ENCODE measurements at places on chromosomes 2 and 18.

- DNase-seq, result no peak
Observed at GRCh38 chr2:69703189-69703588, 38.7 kb upstream of the ANXA4 start.

DNA sequence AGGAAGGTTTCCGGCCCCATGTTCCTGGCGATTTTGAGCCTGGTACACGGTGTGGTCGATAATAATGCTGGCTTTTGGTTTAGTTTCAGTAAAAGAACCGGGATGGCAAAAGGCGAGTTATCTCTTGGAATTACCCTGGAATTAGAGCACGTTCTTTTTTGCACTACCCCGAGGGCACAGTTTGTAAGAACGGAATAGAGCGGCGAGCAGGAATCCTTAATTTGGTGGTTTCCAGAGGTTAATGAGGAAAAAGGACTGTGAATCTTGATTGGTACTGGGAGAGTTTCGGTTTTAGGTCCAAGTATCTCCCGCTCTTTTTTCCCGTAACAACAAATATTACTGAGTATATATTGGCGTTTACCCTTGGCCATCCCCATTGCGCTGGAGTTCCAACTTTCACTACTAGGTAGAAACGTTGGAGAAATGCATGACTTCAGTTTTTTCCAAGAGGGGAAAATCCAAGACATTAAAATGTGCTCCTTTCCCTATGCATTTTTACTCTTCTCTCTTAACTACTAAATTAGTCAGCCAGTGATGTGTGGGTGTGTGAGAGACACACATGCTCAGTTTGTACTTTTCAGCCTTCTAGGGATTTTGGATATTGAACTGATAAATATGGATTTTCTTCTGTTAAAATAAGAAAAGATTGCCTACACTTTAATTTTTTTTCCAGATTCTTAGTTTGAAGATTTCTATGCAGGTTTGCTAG is 160.8 kb downstream of the AGPS start:
- DNase-seq, result no peak

DNA sequence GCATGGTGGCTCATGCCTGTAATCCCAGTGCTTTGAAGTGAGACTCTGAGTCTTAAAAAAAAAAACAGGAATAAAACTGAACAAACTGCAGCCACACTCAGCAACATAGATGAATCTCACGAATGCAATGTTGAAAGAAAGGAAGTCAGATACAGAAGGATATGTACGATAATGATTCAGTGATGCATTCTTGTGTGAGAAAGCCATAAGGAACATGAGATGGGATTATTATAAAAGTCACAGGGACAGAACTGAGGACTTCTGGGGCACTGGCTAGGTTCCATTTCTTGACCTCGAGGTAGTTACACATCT is 56.9 kb upstream of the SMAD2 start:
- no peak for DNase-seq

GRCh38 chr2:144522897-144523595 is 3.1 kb upstream of the ZEB2 start:
- no peak for DNase-seq

DNA sequence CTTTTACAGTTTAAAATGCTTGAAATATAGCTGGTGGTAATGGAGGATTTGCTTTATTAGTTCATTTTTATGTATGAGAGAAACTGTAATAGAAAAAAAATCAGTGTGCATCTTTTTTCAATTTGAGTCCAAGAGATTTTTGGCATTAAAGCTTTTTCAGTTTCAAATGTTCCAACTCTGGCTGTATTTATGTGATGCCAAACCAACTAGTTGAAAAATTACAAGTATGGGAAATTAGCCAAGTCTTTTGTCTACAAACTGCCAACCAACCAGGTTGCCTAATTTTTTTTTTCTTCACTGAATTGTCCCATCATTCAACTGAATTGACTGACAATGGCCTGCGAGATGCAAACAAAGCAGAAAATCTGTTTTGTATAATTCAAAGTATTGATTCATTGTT is 95.7 kb downstream of the ICOS start:
- DNase-seq, result no peak

GRCh38 chr2:71736986-71737385 is 283.6 kb downstream of the DYSF start:
- DNase-seq, result no peak

DNA sequence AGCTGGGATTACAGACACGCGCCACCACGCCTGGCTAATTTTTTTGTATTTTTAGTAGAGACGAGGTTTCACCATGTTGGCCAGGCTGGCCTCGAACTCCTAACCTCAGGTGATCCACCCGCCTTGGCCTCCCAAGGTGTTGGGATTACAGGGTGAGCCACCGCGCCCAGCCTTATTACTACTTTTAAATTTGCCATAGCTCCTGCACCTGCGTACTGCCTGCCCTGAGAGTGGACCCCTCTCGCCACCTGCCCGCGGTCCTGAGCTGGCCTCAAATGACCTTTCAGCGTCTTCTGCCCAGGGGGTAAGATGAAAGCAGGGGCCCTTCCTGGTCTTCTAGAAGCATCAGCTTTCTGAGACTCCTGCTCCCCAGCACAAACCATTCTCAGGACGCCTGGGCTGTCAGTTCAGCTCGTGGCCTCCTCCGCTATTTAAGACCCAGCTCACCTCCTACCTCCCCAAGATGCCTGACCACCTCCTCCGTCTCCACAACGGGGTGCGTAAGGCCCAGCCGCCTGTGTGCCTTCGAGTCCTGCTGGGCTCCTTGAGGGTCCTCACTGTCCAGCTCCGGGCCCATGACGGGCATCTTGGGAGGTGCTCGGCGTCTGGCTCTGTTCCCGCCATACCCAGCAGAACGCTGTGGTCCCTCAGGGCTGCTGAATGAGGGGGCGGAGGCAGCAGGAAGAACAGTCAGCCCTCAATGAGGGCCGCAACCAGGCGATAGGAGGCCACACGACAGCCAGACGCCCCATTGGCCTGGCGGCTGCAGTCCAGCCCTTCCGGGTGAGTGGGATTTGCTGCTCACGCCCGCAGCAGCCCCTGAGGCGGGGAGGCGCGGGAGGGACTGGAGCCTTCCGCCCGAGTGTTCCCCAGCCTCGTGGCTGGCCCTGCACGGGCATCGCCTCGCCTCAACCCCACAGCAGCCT is 266.6 kb downstream of the TFCP2L1 start:
- DNase-seq, result peak; percentile 51

GRCh38 chr18:76255070-76255683 is 239.9 kb downstream of the ZNF516 start:
- DNase-seq, result no peak

DNA sequence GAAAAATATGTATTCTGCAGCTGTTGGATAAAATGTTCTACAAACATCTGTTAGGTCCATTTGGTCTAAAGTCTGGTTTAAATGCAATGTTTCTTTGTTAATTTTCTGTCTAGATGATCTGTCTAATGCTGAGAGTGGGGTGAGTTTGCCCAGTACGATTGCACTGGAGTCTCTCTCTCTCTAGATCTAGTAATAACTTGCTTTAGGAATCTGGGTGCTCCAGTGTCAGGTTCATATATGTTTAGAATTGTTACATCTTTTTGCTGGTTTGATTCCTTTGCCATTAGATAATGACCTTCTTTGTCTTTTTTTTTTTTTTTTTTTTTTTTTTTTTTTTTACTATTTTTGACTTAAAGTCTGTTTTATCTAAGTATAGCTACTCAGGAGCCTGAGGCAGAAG is 10.4 kb downstream of the GCC2 start:
- DNase-seq, result no peak

DNA sequence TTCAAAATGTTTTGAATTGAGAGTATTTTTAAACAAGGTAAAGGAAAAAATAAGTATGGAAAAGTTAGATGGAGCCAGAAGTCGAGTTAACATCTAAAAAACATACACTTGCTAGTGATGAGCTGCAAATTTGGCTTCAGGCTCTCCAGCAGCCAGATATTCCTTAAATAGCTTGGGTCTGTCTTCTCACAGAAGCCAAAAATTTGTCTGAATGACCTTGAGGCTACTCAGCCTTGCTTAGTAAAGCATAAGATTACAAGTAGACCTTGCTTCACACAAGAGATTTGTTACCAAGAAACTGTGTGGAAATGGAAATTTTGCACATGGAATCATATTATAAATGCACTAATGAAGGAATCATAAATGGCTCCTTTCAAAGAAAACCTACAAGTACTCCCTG is 40.8 kb upstream of the GRB14 start:
- no peak for DNase-seq

DNA sequence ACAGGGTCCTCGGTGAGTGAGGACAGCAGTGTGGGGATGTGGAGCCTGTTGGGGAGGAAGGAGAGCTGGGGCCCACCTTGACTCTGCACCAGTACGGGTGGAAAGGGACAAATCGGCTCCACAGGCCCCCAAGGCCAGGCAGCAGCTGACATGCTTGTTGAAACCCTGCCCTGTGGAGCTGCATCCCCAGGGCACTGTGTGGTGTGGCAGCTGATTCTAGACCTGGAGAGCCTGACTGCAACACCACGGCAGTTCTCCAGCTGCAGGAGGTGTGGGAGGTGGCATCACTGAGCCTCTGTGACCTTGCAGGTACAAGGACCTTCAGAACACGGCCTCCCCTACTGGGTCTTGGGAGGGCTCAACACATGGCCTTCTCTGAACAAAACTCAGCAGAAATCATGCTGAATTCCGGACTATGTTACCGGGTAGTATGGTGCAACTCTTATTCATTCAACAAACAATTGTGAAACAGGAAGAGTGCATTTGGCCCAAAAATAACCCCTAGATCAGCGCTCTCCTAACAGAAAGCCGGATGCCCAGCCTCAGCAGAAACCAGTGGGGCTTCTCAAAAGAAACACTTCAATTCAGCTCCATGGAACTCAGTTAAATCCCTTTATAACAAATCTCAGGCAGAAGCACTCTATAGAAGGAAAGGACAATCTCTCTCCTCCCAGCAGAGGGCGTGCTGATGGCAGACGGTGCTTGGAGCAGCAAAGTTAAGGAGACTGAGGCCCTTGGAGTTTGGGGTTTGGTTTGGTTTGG is 104.4 kb upstream of the SALL3 start:
- DNase-seq, result no peak

- DNase-seq, result no peak
Observed at GRCh38 chr2:8626572-8626971, 55.3 kb upstream of the ID2 start.

- DNase-seq, result no peak
Observed at GRCh38 chr2:227503433-227504406, 31.8 kb downstream of the AGFG1 start.
